ENCODE measurements at places on chromosomes 5 and 9.

- no peak for DNase-seq
Observed at GRCh38 chr9:1427875-1428274, 377.7 kb downstream of the DMRT2 start.

- no peak for DNase-seq
Observed at GRCh38 chr9:115229496-115229895, 111.5 kb upstream of the TNC start.

DNA sequence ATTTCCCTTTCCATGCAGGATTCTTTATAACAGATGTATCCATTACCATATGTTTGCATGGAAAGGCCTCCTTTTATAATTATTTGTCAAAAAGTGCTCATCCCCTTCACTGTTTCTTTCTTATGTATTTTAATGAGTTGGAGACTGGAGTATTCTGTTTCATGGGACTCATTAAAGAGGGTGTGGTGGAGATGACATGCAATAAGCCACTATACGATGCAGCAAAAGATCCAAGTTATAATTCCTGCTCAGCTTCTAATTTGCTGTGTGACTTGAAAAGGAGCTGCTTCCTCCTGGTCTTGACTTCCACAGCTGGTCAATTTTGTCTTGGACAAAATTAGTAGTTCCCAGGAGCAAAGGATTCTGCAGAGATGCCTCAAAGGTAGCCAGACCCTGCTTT, 13.9 kb downstream of the SGCD start:
- DNase-seq: no peak

DNA sequence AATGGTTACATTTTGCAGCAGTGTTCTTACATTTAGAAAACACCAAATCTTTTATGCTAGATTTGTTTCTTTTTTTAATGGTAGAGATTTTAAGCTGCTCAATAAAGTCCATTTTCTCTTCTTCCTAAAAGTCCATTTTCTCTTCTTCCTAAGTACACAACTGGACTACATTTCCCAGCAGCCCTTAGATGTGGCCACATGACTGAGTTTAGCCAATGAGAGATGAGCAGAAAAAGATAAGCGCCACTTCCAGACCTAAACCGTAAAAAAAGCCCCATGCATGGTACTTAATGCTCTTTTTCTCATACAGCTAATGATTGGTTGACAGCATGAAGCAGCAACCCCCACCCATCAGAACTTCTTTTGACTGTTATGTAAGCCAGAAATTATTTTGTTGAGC, 206.7 kb downstream of the FAM114A2 start:
- DNase-seq: no peak

DNA sequence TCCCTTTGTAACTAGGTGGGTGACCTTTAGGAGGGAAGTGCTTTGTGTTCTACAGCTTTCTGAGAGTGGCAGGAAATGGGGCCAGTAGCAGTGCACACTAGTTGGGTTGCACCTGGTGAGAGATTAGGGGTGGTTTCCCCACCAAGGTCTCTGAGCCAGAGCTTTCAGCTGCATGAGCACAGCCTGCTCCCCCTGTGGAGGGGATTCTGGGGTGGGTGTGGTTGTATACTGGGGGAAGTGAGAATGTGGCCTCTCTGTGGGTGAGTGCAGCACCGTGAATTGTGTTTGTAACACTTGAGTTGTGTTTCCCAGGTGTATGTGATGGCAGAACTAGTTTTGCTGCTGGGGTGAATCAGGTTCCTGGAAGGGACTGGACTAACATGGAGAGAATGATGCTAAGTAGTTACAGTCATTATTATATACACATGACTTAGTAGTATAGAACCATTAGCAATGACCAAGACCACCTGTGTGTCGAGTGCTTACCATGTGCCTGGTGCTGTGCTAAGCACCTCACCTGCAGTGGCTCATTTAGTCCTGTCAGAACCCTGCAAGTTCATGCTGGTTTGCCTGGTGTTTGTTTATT, 11.8 kb upstream of the CXXC5 start:
- peak; percentile 50 for DNase-seq

All from effector CD4-positive, alpha-beta T cell (primary cell).